ENCODE measurements at places on chromosomes 16 and 17. TPM values are rescaled to one million over a fixed set of nuclear protein-coding genes. Genes with fewer than 3 reads are reported as not detected.

The TMEM235 gene
- total RNA-seq, result not detected

The CNEP1R1 gene
- 28.2 TPM for total RNA-seq

The TMEM238L gene
- total RNA-seq, result not detected

The RSL1D1 gene
- 40.5 TPM for total RNA-seq

The MON1B gene
- 5.9 TPM for total RNA-seq

The RHBDL1 gene
- 2.6 TPM for total RNA-seq

The TMC8 gene
- total RNA-seq, result not detected

The VEZF1 gene
- total RNA-seq, result 37.0 TPM

The TBC1D3G gene
- not detected for total RNA-seq

The LRRC46 gene
- total RNA-seq, result under 0.01 TPM

The BCO1 gene
- total RNA-seq, result 0.26 TPM

The SNX20 gene
- not detected for total RNA-seq

The KRT33B gene
- not detected for total RNA-seq

The CES5A gene
- total RNA-seq, result not detected

The SYCE1L gene
- total RNA-seq, result 0.33 TPM

The GABARAP gene
- total RNA-seq, result 173 TPM

The TMEM101 gene
- total RNA-seq, result 107 TPM

The SHISA9 gene
- total RNA-seq, result not detected

The SLC2A4 gene
- under 0.01 TPM for total RNA-seq

The DHRS13 gene
- 7.8 TPM for total RNA-seq

The TBC1D3K gene
- not detected for total RNA-seq

Data from fibroblast of lung (primary cell).